ENCODE measurements at places on chromosomes 7 and 10.

- peak; percentile 30 for DNase-seq
These were observed 443 bp downstream of the RNF32 start for GRCh38 chr7:156640949-156641485.

DNA sequence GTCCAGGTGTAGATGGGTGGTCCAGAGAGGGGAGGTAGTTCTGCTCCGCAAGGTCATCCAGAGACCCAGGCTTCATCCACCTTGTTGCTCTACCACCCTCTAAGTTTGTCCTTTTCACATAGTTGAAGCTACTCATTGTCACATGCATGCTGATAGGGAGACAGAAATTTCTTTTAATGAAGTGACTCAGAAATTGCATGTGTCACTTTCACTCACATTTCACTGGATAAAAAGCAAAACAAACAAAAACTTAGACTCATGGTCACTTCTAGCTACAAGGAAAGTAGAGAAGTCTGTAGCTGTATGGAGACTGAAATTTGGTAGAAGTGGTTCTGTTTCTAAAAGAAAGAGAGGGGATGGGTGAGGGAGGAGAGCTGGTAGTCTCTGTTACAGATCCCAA lies 161.9 kb downstream of the SORCS3 start:
- no peak for DNase-seq

GRCh38 chr7:88681682-88682081 lies 77.8 kb upstream of the ZNF804B start:
- no peak for DNase-seq

DNA sequence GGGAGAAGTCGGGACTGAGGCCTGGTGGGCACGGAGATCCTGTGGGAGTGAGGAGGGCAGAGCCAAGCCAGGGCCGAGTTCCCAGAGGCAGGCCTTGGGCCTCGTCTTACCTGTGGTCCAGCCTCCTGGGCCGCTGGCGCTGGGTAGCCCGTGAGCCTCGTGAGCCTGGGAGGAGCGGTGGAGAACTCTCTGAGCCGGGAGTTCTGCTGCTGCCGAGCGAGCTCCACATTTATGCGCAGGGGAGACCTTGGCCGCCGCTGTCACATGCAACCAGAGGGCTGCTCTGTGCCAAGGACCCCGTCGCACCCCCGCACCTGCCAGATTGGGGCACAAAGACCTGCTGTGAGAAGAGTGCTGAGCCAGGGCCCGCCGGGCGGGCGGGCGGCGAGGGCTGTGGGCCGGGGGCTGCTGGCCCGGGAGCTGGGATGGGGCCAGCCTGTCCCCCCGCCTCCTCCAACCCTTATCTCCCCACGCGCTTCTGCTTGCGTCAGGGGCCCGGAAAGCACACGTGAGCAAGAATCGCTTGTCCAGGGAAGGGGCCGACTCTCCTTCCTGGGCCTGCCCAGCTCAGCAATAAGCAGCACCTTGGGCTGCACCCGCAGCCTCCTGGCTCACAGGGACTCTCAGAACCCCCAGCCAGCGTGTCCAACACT lies 10.2 kb downstream of the VENTX start:
- DNase-seq = no peak

DNA sequence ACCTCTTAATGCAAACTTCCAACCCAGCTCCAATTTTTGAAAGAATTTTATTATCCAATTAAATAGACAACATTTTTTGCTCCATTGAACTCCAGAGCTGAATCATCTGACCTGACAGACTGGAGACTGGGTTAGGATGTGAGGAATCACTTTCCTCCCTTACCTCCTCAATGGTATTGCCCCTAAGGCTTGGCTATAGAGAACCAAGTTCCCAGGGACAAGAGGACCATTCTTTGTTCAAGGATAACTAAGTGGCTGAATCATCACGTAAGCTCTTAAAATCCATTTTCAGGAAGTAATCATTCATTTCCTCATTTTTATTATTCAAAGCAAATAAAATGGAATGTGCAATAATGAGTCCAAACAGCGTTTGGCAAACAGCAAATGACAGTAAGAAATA lies 335.1 kb downstream of the GATA3 start:
- no peak for DNase-seq

DNA sequence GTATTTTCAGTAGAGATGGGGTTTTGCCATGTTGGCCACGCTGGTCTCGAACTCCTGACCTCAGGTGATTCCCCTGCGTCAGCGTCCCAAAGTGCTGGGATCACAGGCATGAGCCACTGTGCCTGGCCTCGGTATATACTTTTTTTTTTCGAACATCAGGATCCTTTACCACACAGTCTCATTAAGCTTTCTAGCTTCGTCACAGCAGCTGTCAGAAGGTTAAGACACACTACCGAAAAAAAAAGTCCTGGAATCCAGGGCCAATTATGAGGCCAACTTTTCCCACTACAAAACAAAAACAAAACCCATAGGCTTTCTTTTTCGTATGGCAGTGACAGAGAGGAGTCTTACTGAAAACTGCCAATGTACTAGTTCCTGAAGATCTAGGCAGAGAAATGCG lies 30.7 kb downstream of the ZC3HC1 start:
- DNase-seq = no peak

DNA sequence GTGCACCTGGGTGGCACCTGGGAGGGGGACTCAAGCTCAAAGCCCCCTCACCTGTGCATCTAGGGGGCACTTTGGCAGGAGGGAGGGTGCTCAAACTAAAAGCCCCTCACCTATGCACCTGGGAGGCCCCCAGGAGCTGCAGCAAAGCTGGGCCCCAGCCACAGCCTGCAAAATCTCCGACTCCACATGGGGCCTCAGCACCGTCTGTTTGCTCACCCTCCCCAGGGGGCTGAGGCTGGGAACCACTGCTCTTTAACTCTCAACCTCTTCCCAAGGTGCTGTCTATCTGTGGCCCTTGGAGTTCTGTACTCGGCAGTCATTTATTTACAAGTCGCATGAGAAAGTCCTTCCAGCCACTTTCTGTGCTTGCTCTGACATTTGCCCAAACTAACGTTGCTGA lies 458.4 kb downstream of the DNAJB6 start:
- DNase-seq = no peak

DNA sequence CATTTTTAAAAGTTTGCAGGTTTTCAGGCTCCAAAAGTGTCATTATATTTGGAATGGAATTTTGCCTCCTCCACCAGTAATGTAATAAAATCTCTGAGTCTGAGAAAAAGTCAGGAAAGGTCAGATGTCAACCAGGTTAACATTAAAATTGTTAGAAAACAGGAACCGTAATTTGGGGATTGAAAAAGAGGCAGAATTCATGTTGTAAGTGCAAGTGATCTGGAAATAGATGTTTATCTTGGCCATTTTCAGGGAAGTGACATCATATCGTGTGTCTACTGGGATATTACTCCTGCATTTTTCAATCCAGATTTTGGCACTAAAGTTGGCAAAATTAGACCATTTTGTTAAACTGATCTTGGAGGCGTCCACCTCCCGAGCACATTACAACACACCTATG lies 428.5 kb upstream of the MGMT start:
- no peak for DNase-seq

GRCh38 chr10:101308051-101308450 lies 45.9 kb upstream of the BTRC start:
- DNase-seq = no peak

DNA sequence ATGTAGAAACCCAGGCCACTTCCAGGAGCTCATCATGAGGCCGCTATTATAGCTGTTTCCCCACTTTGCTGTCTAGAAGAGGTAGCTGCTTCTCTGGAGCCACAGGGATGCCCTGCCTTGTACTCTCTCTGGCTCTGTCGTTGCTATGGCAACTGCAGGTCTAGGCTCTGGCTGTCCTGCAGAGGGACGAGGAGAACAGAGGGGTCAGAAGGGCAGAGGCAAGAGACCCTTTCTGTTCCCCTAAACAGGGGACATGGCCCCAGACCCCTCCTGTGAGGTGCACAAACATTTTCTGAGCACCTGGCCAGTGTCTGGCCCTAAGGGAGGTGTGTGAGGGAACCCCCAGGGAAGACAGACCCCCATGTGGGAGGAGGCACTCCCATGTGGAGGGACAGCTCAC lies 31.4 kb downstream of the ITPRIP start:
- no peak for DNase-seq

DNA sequence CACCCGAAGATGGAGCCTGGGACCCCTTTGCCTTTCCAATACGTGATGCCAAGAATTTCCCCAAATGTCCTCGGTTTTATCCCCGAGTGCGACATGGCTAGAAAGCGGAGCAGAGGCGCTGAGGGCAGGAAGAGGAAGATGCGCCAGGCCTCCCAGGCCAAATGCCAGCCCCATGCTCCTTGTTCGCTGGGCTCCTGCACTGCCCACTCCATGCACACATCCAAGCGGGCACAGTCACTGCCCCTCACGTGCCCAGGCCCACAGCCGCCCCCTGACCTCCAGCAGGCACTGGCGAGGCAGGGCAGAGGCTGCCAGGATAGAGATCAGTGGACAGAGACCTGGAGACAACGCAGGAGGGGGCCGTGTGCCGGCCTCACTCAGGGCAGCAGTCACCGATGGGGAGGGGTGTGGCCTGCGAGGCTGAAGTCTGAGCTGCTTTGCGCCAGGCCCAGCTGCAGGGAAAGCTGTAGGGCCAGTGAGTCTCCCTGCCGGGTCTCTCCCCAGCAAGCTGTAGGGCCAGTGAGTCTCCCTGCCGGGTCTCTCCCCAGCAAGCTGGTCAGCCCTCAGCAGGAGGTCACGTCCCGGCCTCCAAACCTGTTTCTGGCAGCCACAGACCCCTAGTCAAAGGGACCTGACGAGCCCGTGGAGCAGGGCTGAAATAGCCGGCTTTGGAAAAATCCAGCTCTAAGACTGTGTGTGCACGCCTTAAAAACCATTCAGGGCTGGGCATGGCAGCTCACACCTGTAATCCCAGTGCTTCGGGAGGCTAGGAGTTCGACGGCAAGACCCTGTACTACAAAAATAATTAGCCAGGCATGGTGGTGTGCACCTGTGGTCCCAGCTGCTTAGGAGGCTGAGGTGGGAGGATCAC lies 100.6 kb upstream of the DIP2C start:
- no peak for DNase-seq

DNA sequence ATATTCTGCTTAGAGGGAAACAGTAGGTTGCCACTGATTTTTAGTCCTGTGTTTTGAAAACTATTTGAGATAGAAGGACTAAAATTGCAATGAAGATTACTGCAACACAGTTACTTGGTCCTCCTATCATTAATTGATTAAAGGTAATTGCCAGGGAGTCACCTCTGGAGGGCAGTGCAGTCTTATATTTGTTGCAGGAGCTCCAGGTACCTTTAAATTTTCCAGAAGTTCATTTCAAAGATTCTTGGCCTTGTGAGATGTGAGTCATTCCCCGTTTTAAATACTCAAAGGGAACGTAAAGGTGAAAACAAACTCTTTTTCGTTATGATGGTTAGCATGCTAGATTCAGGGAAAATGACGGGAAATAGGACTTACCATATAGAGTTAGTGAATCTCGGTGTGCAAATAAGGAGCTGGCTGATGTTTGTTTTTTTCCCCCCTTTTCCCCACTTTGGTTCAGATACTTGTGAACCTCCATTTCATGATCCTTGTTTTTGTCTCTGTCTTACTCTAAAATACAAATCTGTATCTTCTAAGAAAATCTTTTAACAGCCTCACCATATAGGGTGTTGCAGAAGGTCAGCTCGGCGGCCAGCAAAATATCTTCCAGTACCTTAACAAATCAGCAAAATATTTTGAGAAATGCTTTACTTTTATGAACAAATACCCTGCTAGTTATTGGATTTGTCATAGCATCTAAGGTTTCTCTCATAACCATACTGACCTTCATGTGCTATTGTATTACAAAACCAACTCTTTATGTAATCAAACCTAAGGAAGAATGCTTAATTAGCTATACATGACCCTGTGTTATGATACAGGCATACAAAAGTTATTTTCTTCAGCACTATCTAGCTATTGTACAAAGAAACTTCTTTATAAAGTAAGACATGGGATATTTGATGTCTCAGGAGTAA lies 143.0 kb upstream of the HDAC9 start:
- no peak for DNase-seq

GRCh38 chr7:95476072-95476847 lies 9.5 kb upstream of the ASB4 start:
- DNase-seq = no peak

GRCh38 chr10:102283890-102284289 lies 38.6 kb downstream of the GBF1 start:
- no peak for DNase-seq

DNA sequence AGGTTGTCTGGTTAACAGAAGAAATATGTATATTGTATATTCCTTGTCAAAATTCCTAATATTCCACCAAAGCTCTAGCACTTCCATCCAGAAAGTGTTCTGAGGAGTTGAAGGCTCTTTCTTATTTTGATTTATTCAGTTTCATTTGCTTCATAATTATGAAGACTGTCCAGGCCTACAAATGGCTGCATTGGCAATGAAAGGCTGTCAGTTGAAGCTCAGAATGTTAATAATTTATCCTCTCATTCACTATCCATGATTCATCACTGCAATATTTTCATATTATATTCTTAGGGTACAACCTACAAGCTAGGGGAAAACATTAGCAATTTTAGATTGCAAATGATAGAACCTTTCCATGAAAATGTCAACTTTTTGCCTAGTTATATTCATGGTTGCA lies 57.3 kb downstream of the ARID5B start:
- DNase-seq = no peak

- no peak for DNase-seq
These were observed 225.6 kb downstream of the LRRTM3 start for GRCh38 chr10:67151471-67151870.

- no peak for DNase-seq
These were observed 23.7 kb downstream of the ZNF503 start for GRCh38 chr10:75377869-75378268.

DNA sequence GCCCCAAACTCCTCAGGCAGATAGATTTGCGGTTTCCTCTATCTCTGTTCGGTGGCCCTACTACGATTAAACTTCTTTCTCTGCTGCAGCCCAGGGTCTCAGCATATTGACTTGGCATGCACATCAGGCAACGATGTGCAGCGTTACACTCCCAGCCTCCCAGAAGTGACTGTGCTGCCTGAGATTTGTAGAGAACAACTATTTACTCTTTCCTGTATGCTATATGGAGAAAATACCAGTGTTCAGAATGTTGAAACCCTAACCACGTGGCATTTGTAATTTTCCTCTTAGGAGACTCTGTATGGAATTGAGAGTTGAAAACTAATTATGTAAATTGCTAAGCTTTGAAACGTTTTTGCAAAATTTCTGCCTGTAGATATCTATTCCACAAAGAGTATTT lies 50.9 kb downstream of the GNAI1 start:
- no peak for DNase-seq

DNA sequence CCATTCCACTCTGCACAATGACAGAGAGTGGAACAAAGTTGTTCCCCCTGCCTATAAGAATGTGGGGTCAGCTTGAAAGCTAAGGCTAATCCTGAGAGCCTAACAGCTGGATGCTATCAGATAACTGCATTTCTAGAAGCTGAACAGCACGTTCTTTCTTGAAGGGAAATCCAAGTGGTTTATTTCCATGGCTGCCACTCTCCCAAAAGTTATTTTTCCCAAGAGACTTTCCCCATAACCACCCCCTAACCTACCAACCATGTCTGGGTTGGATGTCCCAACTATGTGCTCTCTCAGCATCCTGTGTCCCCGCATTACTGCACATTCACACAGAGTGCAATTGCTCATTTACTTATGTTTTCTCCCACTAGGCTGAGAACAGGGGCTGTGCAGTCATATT lies 140.7 kb upstream of the ANKRD1 start:
- DNase-seq = no peak

GRCh38 chr10:31419394-31420063 lies 100.5 kb downstream of the ZEB1 start:
- DNase-seq = no peak
